ENCODE measurements at places on chromosomes 2 and 18. TPM values are rescaled to one million over a fixed set of nuclear protein-coding genes. Genes with fewer than 3 reads are reported as not detected.

REG3G gene
- total RNA-seq, result not detected

TUBB6 gene
- 316 TPM for total RNA-seq

CFLAR gene
- total RNA-seq, result 204 TPM

CAPN14 gene
- 0.13 TPM for total RNA-seq

ADAM23 gene
- 0.63 TPM for total RNA-seq

TUBA3D gene
- not detected for total RNA-seq

TRIM43 gene
- not detected for total RNA-seq

CACNB4 gene
- total RNA-seq, result 3.3 TPM

EMILIN1 gene
- 37.4 TPM for total RNA-seq

CLEC4F gene
- 2.7 TPM for total RNA-seq

MAP3K19 gene
- total RNA-seq, result not detected

STPG4 gene
- total RNA-seq, result 1.2 TPM

PROKR1 gene
- 0.96 TPM for total RNA-seq

UGT1A5 gene
- total RNA-seq, result not detected

CCDC74B gene
- 10.4 TPM for total RNA-seq

PSMA8 gene
- not detected for total RNA-seq

CNTNAP5 gene
- total RNA-seq, result not detected

CCDC88A gene
- total RNA-seq, result 38.0 TPM

MGAT4A gene
- 54.7 TPM for total RNA-seq

DHRS9 gene
- 0.74 TPM for total RNA-seq

EPC2 gene
- 28.6 TPM for total RNA-seq

MYO1B gene
- total RNA-seq, result 77.8 TPM

SIGLEC15 gene
- total RNA-seq, result 0.25 TPM

SLC1A4 gene
- total RNA-seq, result 7.4 TPM

SETBP1 gene
- 34.2 TPM for total RNA-seq

POMC gene
- total RNA-seq, result 36.4 TPM

ANTXR1 gene
- total RNA-seq, result 49.1 TPM

IFIH1 gene
- total RNA-seq, result 7.5 TPM

PTGR3 gene
- 16.9 TPM for total RNA-seq

RAB6D gene
- not detected for total RNA-seq

EFEMP1 gene
- total RNA-seq, result 647 TPM

ATOH8 gene
- 210 TPM for total RNA-seq

LBX2 gene
- 5.6 TPM for total RNA-seq

PMAIP1 gene
- total RNA-seq, result 2.8 TPM

SERPINB11 gene
- total RNA-seq, result not detected

G6PC2 gene
- not detected for total RNA-seq

DLX1 gene
- 0.09 TPM for total RNA-seq

NOL4 gene
- total RNA-seq, result not detected

LIMS2 gene
- total RNA-seq, result 24.3 TPM

AP1S3 gene
- not detected for total RNA-seq

FN1 gene
- 220 TPM for total RNA-seq

RSAD2 gene
- total RNA-seq, result 3.5 TPM

HS1BP3 gene
- 30.3 TPM for total RNA-seq

ITPRID2 gene
- total RNA-seq, result 54.7 TPM

C1D gene
- 25.0 TPM for total RNA-seq

STAT4 gene
- total RNA-seq, result 6.5 TPM

COL4A3 gene
- total RNA-seq, result 0.24 TPM

Measured in omental fat pad (tissue), 4 donors.